ENCODE measurements at places on chromosomes 2 and 18. TPM values are rescaled to one million over a fixed set of nuclear protein-coding genes. Genes with fewer than 3 reads are reported as not detected.

The SNED1 gene
- total RNA-seq: 21.0 TPM

The TRIM54 gene
- total RNA-seq: 0.10 TPM

The DCDC2C gene
- not detected for total RNA-seq

The ICA1L gene
- total RNA-seq: 3.6 TPM

The CCNT2 gene
- total RNA-seq: 49.7 TPM

The SLC9A4 gene
- 0.20 TPM for total RNA-seq
